Thoracic aorta (tissue), 2 donors: ENCODE measurements at places on chromosomes 6 and 20. TPM values are rescaled to one million over a fixed set of nuclear protein-coding genes. Genes with fewer than 3 reads are reported as not detected.

DNA sequence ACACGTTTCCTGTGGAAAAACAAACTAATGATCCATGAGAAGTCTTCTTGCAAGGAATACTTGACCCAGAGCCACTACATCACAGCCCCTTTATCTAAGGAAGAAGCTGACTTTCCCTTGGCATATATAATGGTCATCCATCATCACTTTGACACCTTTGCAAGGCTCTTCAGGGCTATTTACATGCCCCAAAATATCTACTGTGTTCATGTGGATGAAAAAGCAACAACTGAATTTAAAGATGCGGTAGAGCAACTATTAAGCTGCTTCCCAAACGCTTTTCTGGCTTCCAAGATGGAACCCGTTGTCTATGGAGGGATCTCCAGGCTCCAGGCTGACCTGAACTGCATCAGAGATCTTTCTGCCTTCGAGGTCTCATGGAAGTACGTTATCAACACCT, 35.4 kb downstream of the GCNT2 start:
- no peak for DNase-seq

Gene PTCRA
- total RNA-seq, result not detected

DNA sequence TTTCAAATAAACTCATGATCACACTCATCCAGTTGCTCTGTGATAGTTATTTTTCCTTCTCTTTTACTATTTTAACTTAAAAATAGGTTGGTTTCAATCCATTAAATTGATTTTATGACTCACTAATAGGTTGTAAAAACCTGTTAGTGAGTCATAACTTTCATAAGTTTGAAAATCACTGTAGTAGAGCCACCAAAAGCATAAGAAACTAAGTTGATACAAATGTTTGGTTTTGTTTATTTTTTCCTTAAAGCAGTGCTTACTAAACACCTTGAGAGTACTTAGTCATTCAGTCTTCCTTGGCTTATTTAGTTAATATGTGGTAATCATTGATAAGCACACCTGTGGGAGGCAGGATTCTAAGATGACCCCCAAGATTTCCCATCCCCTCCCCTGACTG, 312.1 kb upstream of the MAN1A1 start:
- DNase-seq, result no peak

GRCh38 chr6:996271-996852, 303.4 kb upstream of the EXOC2 start:
- no peak for DNase-seq

Gene KCNS1
- not detected for total RNA-seq

Gene HLA-DQA1
- 4.5 TPM for total RNA-seq

DNA sequence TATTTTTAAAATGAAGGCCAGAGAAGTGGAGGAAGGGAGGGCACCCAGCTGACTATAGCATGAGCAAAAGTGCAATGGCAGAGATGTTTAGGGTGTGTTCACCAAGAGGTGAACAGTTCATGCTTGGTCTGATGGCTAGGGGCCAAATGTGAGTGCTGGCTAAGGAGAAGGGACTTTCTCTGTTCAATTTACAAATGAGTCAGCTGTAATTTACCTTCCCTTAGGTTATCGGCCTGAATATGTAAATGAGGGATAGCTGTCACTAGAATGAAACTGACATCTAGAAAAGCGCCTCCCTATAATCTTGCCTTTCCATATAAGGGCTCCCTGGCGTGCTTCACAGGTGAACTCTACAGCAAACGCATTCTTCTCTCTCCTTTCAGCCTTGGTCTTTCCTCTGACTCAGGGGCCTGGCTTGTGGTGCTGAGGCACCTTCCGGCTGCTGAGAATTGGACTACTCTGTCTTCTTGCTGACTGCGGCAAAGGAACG, 114.7 kb upstream of the BACH2 start:
- no peak for DNase-seq

Gene GSTA1
- total RNA-seq, result not detected

Gene VSTM2L
- total RNA-seq, result 0.68 TPM

Gene PPP1R11
- total RNA-seq, result 45.5 TPM

GRCh38 chr20:33119725-33120720, 40.6 kb downstream of the BPIFB4 start:
- DNase-seq, result no peak

DNA sequence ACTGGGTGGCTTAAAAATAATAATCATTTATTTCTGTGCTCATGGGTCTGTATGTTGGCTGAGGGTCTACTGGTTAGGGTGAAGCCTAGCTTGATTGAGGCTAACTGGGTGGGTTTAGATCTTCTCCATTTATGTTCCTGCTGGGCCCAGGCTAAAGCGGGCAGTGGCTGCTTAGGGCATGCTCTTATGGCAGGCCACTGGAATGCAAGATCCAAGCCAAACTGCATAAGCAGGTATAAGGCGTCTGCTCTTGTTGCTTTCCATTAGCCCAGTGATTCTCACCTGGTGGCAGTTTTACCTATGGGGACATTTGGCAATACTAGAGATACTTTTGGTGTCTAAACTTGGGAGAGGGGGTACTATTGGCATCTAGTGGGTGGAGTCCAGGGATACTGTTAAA, 44.5 kb downstream of the QKI start:
- no peak for DNase-seq

Gene PROKR2
- total RNA-seq, result not detected

Gene PCMTD2
- 113 TPM for total RNA-seq

Gene RGL2
- 49.9 TPM for total RNA-seq

DNA sequence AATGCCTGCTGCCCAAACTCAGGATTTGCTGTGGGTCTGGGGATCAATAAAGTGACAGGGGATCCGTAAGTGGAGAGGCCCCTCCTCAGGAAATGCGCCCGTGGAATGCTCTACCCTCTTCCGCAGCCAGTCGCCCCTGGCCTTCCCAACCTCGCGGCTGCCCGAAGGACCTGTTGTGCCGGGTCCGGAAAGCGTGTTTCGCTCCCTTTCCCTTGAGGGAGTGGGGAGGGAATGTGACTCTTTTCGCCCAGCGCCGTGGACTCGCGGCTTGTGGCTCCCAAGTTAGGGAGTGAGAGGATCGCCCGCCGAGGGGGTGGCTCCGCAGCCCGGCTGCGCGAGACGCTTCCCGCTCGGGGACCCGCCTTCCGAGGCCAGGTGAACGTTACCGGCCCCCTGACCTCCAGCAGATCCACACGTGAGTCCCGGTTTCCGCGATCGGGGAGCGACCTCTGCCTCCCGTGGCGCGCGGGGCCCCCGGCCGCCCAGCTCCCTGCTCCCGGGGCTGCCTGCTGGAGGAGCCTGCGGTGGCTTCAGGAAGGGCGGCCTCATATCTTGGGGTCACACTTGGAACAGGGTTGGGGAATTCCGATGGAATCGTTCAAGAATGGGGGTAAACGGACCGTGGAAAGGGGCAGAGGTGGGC, 666 bp downstream of the TPD52L1 start:
- DNase-seq, result no peak

Gene TINAG
- total RNA-seq, result not detected

- no peak for DNase-seq
Observed at GRCh38 chr6:42095094-42095493, 44.8 kb downstream of the TAF8 start.
